HS-27A (cell line): ENCODE measurements at places on chromosomes 3 and 15.
A peak's percentile ranks its signal among the peaks of the same experiment; 100 is the strongest.

- DNase-seq = no peak
These were observed 5.9 kb upstream of the TRA2B start for GRCh38 chr3:185943760-185944106.

GRCh38 chr3:55621026-55621422, 133.9 kb upstream of the WNT5A start:
- no peak for DNase-seq

- DNase-seq = no peak
These were observed 1.1 kb downstream of the RBSN start for GRCh38 chr3:15097891-15098290.

DNA sequence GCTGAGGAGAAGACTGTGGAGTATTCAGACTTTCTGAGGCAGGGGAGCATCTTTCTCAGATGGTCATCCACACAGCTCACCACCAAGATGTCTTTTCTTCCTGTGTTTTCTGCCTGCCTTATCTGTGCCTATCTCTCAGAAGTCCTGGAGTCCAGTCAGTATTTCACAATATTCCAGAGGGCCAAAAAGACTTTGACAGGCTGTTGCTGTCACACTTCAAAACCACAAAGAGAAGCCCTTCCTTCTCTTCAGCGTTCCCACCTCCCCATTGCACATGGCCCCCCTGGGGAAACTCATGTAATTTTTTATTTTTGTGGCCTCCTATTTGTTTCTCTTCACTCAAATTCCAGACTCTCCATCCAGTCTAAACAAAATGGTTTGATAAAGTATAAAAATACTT, 585.2 kb downstream of the EPHA3 start:
- DNase-seq = no peak

DNA sequence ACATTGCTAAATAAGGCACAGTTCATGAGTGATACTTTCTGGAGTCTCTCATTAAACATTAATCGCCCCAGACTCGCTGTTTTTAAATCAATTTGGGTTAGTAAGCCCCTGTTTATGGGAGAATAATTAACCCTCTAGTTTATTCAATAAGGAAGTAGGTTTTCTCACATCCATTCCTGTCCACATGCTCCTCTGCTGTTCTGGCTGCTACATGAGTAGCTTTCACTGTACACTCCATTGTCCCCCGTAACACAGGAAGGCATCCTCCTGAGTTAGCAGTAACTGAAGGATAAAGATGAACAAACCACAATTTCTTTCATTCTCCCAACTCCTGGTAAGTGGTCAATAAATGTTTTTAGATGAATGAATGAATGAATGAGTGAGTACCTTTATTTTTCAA, 378.5 kb downstream of the DIPK2A start:
- no peak for DNase-seq

GRCh38 chr15:44195151-44195740, at the start of gene FRMD5:
TSS of gene FRMD5 (minus strand) at chr15:44195271.
- peak; percentile 87 for DNase-seq

DNA sequence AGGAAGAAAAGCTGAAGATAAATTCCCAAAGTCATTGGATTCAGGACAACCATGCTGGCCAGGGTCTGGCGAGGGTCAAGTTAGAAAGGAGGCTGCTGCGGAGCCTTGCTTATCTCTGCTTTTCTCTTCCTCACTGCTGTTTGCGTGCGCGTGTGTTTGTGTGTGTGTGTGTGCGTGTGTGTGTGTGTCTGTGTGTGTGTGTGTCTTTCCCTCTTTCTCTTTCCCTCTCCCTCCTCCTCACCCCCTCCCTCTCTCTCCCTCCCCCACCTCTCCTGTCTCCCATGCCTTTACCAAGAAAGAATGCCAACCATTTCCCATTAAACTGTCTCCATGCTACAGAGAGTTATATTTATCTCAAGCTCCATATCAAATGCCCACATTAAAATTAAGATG, at the start of gene COLQ:
COLQ (minus strand) TSS at position 134 of the 393 bp plus-strand sequence; CDS start at position 53, 81 bp downstream.
- no peak for DNase-seq

- no peak for DNase-seq
These were observed 68.7 kb downstream of the SMAD6 start for GRCh38 chr15:66770518-66771350.

GRCh38 chr3:24952388-24952787, 457.7 kb upstream of the THRB start:
- DNase-seq = no peak
